ENCODE measurements at places on chromosomes 16 and 17.

GRCh38 chr16:29813644-29814562 is 1.9 kb downstream of the PRRT2 start:
- DNase-seq, result no peak

- DNase-seq, result no peak
Measured at GRCh38 chr17:56752263-56752836, 81.4 kb downstream of the C17orf67 start.

- DNase-seq, result no peak
Measured at GRCh38 chr17:45734598-45734997, 49.5 kb upstream of the CRHR1 start.

DNA sequence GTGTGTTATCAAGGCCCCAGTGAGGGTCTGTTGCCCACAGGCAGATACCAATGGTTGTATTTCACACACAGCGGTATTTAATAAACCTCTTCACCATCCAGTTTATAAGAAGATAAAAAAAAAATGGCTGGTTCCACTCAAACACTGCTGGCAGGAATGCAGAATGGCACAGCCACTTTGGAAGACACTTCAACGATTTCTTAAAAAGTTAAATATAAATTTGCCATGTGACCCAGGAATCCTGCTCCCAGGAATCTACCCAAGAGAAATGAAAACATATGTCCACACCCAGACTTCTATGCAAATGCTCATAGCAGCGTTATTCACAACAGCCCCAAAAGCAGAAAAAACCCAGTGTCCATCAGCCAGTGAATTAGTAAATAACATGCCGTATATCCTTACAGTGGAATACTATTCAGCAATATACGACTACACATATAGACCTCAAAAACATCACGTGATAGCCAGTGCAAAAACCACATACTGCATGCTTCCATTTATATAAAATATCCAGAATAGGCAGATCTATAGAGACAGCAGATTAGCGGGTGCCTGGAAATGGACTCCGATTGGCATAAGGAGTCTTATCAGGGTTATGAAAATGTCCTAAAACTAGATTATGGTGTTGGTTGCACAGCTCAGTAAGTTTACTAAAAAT is 38.7 kb downstream of the XYLT1 start:
- DNase-seq, result no peak

DNA sequence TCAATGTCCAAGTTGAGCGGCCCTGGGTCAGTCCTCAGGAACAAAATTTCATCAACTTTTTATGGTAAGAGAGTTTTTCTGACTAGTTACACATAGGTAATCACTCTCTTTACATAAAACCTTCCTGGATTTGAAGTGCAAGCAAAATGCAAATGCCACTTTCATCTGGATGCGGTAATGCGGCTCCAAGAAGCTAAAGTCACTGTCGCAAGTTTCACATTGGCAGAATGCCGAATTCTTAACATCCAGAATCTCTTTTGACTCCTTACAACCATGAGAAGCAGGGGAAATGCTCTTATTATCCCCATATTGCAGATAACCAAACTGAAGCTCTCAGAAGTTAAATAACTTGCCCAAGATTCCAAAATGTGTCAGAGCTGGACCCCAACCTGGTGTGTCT is 30.0 kb downstream of the MRPS23 start:
- no peak for DNase-seq

DNA sequence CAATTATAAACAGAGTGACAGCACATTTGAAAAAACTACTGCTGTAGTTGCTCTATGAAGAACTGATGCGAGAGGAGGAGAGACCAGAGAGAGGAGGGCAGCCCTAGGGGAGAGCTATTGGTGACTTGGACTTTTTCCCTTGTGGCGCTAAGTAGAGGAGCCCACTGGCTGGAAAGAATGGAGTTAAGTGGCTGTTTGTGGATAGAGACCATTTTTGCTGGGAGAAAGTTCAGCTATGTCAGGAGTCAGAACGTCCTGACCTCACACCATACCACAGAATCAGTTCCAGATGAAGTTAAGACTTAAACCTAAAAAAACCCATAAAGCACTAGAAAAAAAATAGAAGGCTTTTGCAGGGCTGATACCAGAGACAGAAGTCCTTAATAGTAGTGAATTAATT is 2.0 kb downstream of the POLR2A start:
- DNase-seq, result no peak

DNA sequence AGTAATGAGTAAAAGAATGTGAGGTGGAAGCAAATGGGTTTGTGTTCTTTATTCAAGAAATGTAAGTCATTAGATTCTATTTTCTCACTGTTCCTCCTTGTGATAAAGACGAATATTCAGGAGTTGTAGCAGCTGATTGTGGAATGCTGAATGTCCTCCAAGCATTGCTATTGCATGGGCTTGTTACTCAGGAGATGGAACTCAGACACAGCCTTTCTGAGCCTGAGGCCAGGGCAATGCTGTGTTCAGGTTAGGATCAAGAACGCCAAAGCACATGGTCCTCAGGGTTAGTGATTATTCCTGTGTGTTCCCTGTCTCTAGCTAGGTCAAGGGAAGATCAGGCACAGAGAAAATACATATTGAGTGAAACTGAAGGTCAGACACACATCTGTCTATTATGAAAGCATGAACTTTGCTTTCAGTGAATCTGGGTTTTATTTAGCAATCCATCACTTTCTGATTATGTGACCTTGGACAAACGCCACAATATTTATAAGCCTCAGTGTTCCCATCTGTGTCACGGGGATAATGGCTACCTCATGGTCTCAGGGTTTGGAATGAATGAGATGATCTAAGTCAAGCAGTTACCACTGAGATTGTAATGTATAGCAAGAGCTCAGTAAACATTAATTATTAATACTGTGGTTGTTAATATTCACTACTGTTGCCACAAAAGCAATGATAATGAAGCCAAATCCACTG is 426.8 kb upstream of the DYNLRB2 start:
- no peak for DNase-seq

- no peak for DNase-seq
Measured at GRCh38 chr17:61010661-61011170, 333.1 kb downstream of the BCAS3 start.

DNA sequence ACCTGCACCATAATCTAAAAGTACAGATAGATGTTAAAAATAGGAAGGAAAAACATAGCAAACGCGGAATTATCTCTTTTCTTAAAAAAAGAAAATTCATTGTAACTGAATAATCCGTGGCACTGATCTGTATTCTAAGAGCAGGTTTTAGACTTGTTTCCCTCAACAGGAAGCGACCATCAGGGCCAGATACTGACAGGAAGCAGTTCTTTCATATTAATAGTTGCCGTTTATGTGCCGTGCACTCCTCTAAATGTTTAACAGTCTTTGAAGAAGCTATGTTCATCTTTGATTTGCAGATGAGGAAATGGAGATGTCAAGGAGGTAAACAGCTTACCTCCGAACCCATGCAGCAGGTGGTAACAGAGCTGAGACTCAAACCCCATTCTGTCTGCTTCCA is 23.6 kb downstream of the DYNLRB2 start:
- DNase-seq, result no peak

All from RWPE2 (cell line).